ENCODE measurements at places on chromosomes 2 and 18. TPM values are rescaled to one million over a fixed set of nuclear protein-coding genes. Genes with fewer than 3 reads are reported as not detected.

The TLX2 gene
- total RNA-seq, result 2.5 TPM

DNA sequence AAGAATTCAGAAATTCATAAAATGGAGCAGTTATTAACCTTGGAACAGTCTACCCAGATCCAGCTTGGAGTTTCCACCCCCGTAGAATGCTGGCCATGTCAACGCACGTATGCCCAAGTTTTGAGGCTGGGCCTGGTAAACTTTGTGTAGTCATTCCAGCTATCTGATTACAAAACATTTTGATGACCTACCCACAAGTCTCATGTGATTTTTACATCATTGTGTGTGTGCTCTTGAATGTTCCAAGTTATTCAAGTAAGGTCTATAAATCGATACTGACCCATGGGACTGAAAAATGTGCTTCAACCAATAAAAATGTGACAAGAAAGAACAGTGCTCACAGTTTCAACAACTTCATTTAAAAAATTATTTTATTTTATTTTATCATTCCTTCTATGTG, 32.5 kb upstream of the ICOS start:
- no peak for DNase-seq

- no peak for DNase-seq
These were observed 101.1 kb downstream of the AGAP1 start for GRCh38 chr2:235594964-235595363.

The C2orf81 gene
- 3.8 TPM for total RNA-seq

DNA sequence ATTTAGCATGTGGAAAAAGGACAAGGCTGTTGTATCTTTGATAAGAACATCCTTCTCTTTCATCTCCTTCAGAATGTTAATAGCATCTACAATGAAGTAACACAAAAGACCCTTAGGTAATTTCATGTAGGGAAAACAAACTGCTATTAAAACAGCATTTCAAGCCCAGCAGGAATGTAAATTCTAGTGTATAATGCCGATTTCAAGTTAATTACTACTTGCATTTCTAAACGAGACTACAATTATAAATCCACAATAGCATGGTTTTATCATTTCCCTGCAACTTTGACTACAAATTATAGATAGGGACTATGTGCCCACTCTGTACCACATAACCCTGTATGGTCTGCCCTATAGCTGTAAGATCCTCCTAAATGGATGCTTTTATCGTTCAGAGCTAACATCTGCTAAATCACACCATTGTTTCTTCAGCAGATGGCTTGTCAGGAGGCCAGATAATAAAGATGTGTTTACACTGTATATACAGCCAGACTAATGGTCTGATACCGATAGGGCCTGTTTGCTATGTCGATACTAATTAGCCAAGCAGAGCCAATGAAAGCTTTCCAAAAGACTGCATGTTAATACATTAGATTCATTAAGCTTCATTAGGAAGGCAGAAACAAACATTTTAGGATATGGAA, 51.9 kb downstream of the LRPPRC start:
- DNase-seq, result no peak

Measured in Karpas-422 (cell line).